ENCODE measurements at places on chromosomes 1 and 21.

DNA sequence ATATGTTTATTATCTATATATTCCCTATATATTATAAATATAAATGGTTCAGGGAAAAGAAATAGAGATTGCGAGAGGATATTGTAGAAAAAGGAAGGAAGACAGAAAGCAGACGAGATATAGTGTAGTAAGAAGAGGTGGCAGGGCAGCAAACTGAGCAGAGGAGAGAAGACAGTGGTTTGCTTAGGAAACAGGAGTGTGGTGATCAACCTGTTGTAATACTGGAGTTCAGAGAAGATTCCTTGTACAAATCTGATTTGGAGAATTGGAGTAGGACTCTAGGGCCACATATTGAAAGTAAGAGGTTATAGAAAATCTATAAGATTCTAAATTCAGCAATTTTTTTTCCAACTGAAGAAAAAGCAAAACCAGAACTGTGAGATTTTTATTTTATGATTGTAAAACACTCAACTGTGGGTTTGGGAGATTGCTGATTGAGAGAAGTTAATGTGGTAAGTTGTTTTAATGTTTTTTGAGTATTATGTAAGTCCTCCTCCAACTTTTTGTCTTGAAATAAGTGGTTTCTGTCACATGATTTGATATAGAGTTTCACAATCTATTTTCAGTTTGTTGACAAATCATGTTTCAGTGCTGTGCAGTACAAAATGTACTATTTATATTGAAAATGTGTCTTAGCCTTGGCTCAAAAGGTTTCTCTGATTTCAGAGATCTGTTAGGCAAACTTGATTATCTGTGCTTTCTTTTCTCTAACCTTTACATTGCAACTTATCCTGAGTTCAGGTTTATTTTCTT, 9.6 kb upstream of the AMY2B start:
- no peak for DNase-seq

GRCh38 chr1:30378991-30379581, 344.3 kb downstream of the MATN1 start:
- peak; percentile 35 for DNase-seq

DNA sequence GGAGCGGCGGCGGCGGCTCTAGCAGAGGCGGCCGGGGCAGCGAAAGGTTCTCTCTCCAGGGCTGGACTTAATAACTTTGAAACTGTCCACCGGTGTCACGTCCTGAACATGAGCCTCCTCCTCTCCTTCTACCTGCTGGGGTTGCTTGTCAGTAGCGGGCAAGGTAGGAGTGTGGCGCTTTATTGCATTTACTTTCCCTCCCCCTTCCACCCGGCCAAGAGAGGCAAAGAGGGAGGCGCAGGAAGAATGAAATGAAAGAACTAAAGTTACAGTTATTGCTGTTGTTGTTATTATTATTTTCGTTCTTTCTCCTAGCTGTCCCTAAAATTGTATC, 214 bp downstream of the NCAM2 start:
- DNase-seq: no peak

DNA sequence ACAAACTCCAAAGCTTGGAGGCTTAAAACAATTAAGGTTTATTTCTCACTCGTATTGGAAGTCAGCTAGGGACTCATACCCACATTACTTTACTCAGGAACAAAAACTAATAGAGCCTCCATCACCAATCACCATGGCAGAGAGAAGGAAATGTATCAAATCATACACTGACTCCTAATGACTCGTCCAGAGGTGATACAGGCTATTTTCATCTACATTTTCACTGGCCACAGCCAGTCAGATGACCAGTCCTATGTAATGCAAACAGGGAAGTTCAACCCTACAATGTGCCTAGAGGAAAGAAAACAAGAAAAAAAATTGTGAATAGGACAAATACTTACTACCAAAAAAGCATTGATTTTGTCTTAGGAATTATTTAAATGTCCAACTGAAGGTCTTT, 110.3 kb downstream of the SEC16B start:
- no peak for DNase-seq

GRCh38 chr1:219416598-219417238, 196.2 kb downstream of the ZC3H11B start:
- DNase-seq: peak; percentile 78

- DNase-seq: no peak
Measured at GRCh38 chr1:8370046-8370881, 52.4 kb downstream of the SLC45A1 start.

- no peak for DNase-seq
Measured at GRCh38 chr1:86787621-86788020, 83.2 kb downstream of the SH3GLB1 start.

GRCh38 chr1:183879966-183880365, 75.0 kb downstream of the RGL1 start:
- DNase-seq: no peak

DNA sequence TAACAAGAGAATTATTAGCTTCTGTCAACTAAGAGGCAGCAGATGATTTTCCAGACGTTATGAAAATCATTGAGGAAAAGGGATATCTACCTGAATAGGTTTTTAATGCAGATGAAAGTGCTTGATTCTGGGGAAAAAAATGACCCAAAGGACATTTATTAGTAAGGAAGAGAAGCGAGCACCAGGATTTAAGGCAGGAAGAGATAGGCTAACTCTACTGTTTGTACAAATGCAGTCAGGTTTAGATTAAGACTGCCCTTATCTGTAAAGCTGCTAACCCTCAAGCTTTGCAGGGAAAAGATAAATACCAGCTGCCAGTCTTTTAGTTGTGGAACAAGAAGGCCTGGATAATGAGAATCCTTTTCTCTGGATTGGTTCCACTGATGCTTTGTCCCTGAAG, 33.0 kb upstream of the LRIG2 start:
- DNase-seq: no peak

GRCh38 chr1:55064861-55065263, 25.5 kb downstream of the PCSK9 start:
- DNase-seq: no peak

DNA sequence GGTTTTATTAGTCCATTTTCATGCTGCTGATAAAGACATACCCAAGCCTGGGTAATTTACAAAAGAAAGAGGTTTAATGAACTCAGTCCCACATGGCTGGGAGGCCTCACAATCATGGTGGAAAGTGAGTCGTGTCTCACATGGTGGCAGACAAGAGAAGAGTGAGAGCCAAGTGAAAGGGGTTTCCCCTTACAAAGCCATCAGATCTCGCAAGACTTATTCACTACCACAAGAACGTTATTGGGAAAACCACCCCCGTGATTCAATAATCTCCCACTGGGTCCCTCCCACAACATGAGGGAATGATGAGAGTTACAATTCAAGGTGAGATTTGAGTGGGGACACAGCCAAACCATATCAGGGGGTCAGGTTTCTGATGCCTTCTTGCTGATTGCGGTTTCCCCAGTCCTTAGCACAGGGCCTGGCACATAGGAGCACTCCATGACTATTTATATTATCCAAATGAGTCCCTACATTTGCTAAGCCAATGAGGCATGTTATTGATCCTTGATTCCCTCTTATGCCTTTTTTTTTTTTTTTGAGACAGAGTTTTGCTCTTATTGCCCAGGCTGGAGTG, 35.3 kb upstream of the PAXBP1 start:
- no peak for DNase-seq

GRCh38 chr1:119549719-119550132, 42.7 kb downstream of the HSD3B1 start:
- peak; percentile 42 for DNase-seq

DNA sequence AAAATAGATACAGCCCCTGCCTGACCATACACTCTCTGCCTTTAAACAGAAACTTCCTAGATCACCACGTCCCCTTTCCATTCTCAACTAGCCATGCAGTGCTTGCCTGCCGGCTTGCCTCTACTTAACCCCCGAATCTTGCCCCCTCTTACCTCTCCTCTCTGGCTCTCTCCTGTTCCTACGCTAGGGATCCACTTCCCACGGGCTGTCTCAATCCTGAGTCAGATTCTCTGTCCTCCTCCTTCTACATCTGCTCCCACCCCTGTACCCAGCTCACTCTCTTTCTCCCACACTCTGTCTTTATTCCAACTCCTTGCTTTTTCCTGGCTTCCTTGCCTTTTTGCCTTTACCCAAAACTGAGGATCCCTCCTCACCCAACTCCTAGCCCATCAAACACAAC, 29.3 kb downstream of the ATF3 start:
- no peak for DNase-seq

GRCh38 chr1:103112546-103112945, 4.2 kb upstream of the COL11A1 start:
- DNase-seq: no peak

GRCh38 chr1:153308540-153308939, 4.2 kb downstream of the PGLYRP3 start:
- no peak for DNase-seq

DNA sequence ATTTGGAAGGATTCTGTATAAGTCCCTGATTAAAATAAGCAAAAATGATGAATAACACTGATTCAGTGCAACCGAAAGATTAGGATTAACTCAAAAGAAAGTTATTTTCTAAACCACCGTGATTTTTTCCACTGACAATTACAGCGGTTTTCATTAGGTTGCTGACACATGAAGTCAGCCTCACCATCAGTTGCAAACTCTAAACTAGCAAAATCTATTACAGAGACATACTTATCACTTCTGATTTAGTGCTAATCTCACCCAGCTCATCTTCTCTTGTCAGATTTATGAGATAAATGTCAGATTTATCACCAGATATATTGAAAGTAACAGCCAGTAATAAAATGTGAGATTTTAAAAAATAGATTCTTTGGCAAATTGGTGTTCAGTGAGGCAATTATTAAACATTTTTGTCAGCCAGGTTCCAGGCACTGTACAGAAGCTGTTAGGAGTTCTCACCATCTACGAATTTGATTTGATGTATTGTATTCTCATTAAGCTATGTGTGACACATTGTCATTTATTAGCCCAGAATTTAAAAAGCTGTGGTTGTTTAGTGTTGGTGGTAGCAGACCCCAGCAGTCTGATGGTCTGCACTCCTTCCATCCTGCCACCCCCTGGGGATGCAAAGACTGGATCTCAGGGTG, 37.3 kb upstream of the LGALS8 start:
- no peak for DNase-seq

DNA sequence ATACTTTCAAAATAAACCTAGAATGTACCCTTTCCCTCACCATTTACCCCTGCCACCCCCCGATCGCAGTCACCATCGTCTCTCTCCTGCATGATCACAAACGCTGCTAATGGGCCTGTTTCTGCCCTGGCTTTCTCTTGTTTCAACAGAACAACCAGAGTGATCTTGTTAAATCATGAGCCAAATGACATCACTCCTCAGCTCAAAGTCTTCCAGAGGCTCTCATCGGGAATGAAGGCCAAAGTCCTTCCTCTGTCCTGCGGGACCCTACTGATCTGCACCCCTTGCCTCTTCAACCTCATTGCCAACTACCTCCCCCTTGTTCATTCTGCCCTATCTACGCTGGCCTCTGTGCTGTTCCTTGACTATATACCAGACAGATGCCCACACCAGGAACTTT, 39.4 kb upstream of the PTGFRN start:
- DNase-seq: no peak

DNA sequence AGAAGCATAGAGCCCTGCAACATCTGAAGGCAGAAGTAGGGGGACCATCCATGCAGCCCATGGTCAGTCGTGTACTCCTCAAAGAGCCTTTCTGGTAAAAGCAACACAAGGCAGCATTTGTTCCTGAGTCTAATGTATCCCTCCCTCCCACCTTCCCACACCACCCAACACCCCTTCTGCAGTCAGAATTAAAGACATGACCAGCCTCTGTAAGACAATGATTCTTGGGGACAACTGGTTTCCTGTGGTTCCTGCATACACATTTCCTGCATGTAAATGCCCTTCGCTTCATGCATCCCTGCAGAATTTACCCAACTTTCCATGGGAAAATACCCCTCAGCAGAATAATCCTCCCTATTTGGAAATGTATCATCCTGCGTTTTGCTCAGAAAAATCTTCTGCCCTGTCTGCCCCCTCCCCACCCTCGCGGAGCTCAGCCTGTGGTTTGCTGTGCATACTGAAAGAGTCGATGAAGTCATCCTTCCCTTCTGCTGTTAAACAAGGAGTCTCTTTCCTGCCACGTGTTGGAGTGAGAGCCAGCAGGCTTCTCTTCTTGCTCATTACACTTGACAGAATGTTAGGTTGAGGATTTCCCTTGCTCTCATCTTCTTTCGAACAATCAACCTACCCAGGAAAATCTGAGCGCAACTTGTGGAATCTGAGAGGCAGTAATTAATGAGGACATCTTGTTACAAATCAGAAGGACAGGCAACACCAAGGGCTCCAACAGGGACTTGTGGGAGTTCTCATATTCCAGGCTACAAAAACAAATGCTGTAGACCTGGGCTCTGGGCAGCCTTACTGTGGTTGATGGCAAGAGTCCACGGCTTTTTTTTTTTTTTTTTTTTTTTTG, 4.7 kb downstream of the TNN start:
- peak; percentile 59 for DNase-seq

GRCh38 chr21:44720170-44720569, 8.8 kb upstream of the TSPEAR start:
- DNase-seq: no peak

GRCh38 chr1:215215846-215216245, 133.3 kb downstream of the KCNK2 start:
- no peak for DNase-seq

- no peak for DNase-seq
Measured at GRCh38 chr1:85707267-85707989, 805 bp downstream of the ZNHIT6 start.

DNA sequence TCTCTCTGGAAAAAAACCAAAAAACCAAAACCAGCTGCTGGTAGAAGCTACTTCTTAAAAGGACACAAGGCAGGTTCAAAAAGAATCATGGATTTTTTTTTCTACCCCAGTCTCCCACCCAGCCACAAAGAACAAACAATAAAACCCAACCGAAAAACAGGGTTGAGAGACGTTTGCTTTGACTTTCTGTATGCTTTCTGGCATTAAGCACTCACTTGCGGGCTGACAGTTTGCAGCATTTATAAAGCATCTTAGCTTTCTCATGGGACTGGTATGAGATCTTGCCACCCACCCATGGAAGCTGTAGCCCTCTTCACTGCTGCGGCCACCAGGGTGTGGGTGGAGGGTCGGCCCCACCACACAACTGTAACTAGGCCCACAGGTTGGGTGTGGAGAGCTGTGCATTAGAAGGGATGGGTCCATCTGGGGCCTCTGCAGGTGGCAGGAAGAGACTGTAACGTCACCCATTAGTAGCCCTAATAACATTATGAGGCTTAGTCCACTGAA, 165.7 kb downstream of the RHOU start:
- DNase-seq: no peak

DNA sequence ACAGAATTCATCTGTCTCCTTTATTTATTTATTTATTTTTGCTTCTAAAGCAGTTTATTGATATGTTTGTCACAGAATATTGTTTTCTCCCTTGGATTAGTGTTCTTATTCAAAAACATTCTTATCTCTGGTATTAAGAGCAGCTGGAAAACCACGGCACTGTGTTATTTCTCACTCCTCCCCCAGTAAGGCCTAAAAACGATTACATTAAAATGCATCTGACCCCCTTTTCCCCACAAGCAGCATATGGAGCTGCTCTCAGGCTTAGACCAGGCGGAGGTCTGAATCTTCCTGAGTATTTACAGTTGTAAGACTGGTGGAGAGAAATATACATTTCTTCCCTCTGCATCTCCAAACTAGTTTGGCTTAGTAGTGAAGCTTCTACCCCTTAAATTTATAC, 86.8 kb downstream of the HLX start:
- no peak for DNase-seq

Measured in glutamatergic neuron (in vitro differentiated cells).